Amygdala (tissue), 56 donors: ENCODE measurements at places on chromosomes 13 and 19.
A peak's percentile ranks its signal among the peaks of the same experiment; 100 is the strongest.

GRCh38 chr13:100269837-100270236 lies 180.9 kb downstream of the PCCA start:
- DNase-seq: peak; percentile 49

GRCh38 chr19:38837656-38838121 lies 6.1 kb upstream of the ECH1 start:
- DNase-seq: no peak

DNA sequence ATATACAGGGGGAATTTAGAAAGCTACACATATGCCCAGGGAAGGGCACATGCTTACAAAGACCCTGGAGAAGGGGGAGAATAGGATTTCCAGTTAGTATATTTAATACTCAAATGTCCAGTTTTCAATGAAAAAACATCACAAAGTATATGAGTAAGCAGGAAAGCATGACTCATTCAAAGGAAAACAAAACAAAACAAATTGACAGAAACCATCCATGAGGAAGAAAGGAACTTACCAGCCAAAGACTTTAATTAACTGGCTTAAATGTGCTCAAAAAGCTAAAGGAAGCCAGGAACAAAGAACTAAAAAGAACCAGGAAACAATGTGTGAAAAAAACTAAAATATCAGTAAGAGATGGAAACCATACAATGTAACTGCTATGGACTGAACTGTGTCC lies 716.2 kb upstream of the ARGLU1 start:
- DNase-seq: no peak

- no peak for DNase-seq
Observed at GRCh38 chr13:39875111-39875987, 219.9 kb downstream of the COG6 start.

GRCh38 chr13:67343777-67344176 lies 113.6 kb upstream of the PCDH9 start:
- DNase-seq: no peak

DNA sequence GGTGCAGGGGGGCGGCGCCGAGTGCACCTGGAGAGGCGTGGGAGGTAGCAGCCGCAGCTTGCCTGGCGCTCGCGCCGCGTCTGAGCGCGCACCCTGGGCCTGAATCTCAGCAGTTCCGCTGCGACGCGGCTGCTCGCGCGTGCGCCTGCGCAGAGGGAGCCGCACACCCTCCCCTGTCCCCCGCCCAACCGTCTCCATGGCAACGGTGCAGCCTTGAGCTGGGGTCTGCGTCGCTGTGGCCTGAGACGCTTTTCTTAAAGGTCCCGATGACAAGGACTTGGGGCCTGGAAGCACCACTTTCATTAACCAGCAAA lies at the start of gene PNMA8B:
Gene PNMA8B (minus strand): TSS at position 82 of the 314 bp plus-strand sequence. CDS start 402 bp downstream, outside the sequence.
- peak; percentile 73 for DNase-seq

- no peak for DNase-seq
Observed at GRCh38 chr13:75369981-75370380, 112.0 kb downstream of the TBC1D4 start.
